ENCODE measurements at places on chromosomes 7 and 10.

GRCh38 chr10:92844746-92845145 lies 3.6 kb upstream of the EXOC6 start:
- no peak for DNase-seq

DNA sequence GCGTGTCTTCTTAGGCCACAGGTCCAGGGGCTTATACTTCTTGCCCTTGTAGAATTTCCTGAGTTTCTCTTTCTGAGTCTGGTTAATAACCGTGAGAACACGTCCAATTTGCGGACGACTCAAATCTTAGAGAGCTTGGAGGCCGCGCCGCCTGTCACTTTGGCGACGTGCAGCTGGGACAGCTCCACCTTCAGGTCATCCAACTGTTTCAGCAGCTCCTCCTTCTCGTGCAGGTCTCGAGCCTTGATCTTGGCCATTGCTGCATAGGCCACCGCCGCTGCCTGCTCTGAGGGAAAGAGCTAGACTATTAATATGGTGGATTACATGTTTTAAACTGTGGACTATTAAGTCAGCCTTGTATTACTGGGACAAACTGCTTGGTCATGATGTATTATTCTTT lies 26.9 kb downstream of the EVX1 start:
- no peak for DNase-seq

DNA sequence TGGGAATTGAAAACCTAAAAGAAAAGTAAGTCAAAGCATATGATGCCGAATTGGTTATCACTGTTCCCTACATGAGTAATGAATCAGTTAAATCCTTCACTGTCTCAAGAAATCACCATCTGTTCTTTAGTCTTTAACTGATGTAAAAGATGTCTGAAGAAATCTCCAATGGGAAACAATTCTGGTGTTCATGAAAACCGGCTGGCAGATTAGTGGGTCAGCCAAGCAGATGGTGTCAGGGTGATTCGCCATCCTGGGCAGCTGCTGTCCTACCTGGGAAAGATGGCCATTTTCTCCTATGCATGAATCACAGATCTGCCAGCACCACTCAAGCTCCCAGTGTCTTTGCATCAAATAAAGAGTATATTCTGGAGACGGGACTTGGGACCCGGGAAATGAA lies 925.2 kb upstream of the GHITM start:
- DNase-seq, result no peak

GRCh38 chr10:8913720-8914119 lies 859.2 kb downstream of the GATA3 start:
- DNase-seq, result no peak

DNA sequence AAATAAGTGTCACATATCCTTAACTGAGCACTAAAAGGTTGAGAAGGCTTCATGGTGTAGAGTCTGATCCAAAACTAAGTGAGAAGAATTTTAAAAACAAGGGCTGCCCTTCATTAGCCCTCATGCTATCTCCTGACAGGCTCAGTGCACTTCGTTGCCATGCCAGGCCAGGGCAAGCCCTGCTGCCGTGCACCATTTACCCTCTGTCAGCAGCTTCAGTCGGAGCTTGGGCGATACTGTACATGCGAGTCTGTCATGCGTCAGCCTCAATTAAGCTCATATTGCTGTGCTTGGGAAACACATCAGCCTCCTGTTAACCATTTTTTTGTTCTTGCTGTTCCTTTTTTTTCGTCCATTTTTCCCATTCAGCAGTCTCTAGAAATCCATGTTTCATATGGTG lies 166.6 kb downstream of the VTI1A start:
- no peak for DNase-seq

- no peak for DNase-seq
These were observed 20.5 kb downstream of the MPP7 start for GRCh38 chr10:28282336-28282735.

- no peak for DNase-seq
These were observed 27.1 kb upstream of the PTPRN2 start for GRCh38 chr7:158614700-158615099.

DNA sequence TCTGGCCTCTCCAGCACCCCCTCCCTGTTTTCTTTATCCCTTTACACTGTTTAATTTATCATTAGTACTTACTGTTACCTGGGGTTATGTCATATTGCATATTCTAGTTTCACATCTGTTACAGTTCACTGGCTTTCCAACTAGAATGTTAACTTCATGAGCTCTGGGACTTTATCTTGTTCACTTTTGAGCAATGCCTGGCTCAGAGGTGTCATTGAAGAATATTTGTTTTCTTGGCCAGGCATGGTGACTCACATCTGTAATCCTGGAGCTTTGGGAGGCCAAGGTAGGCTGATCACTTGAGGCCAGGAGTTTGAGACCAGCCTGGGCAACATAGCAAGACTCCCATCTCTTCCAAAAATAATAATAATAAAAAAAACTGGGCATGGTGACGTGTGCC lies 40.7 kb downstream of the LRGUK start:
- DNase-seq, result no peak

GRCh38 chr7:29865526-29865925 lies 59.2 kb downstream of the WIPF3 start:
- no peak for DNase-seq

GRCh38 chr7:34309116-34309515 lies 348.9 kb upstream of the NPSR1 start:
- DNase-seq, result no peak

DNA sequence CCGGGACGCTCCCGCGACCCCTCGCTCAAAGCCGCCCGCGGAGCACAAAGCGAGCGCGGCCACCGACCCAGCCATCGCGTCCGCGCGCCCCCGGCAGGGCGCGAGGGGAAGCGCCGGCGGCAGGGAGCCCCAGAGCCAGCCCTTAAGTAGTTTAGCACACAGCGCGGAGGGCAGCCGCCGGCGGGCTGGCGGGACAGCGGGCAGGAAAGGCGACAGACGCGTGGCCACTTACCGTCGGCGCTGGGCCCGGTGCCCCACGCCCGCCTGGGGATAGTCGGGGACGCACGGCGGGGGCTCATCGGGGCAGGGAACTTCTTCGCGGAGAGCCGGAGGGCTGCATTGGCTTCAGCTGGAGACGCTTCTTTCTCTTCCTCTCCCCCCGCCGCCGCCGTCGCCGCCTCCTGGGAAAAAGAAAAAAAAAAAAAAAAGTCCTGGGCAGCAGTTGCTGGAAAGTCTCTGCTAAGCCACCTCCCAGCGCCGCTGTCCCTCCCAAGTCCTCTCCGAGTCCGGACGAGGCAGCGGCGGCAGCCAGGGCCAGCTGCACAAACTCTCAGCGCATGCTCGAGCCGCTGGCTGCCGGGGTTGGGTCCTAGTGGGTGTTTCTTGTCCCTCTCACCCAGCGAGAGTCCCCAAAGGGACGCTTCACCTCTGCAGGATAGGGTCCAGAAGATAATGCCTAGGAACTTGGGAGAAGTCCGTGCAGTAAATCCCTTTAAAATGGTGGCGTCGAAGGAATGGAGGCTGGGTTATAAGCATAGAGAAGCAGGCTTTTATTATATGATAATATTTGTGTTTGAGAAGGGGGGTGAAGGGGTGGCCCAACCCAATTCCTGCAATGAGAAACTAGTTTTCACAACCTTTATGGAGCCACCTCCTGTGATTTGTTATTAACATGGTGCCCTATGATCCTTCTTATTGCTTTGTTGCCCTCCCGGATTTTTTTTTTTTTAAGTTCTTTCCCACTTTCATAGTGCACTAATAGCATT lies at the start of gene TSPAN12:
TSS of gene TSPAN12 (minus strand) at position 557 of the 986 bp plus-strand sequence. CDS start 1,381 bp downstream, outside the sequence.
- DNase-seq, result peak; percentile 43

DNA sequence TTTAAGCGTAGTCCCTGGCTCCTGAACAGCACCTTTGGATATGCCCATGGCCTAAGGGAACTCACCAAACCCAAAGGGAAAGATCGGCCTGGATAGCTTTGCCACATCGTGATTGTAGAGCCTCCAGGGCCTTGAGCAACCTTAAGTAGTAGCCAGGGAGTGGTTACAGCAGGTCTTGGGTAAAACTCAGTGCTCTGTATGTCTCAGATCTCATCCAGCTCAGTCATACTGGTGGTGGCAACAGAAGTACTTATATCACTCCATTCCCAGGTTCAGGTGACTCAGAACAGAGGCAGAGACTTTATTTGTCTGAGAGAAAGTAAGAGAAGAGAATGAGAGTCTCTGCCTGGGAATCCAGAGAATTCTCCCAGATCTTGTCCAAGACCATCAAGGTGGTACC lies 39.1 kb upstream of the AASS start:
- no peak for DNase-seq

- DNase-seq, result no peak
These were observed 128.0 kb downstream of the ARL4A start for GRCh38 chr7:12815426-12815825.

- no peak for DNase-seq
These were observed 533.2 kb upstream of the POM121L12 start for GRCh38 chr7:52502281-52502680.

- DNase-seq, result no peak
These were observed 19.0 kb downstream of the ADCYAP1R1 start for GRCh38 chr7:31070991-31071644.

- no peak for DNase-seq
These were observed 2.7 kb downstream of the CALD1 start for GRCh38 chr7:134782121-134782623.

GRCh38 chr7:79317728-79318127 lies 135.7 kb downstream of the MAGI2 start:
- DNase-seq, result no peak

DNA sequence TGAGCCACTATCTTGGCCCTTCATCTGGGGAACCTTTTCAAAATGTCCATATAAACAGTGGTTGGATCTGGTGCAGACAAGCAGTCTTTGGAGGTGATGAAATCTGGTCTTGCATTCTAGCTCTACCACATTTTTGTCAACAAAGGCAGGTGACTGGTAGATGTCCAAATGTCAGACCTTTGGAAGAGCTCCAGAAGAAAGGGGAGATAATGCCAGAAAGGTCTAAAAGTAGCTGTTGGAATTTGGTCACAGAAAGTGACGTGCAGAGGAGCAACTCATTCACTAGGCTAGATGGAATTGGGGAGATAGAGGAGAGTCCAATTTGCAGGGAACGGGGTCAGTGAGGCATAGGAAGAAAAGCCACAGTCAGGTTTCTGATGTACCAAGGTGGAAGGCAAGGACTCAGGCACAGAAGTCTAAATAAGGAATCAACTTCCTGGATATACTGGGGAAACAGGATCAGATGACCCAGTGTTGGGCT lies 36.4 kb upstream of the WAC start:
- no peak for DNase-seq

DNA sequence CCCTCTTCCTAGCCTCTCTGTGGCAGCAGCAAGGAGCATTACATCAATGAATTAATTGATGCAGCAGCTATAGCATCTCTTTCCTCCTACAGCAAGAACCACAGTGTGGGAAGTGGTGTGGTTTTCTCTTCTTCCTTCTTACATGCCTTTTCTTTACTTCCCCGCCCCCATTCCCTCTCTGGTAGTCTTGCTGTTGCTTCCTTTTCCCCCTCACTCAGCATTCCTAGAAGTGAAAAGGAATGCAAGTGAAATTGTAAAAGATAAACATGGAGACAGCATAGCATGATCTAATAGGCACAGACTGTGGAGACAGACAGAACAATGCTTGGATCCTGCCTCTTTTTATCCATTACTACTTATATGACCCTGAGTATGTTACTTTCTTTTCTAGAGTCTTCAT lies 370.5 kb upstream of the BMPER start:
- no peak for DNase-seq

- no peak for DNase-seq
These were observed 489.0 kb upstream of the AUTS2 start for GRCh38 chr7:69109246-69109645.

DNA sequence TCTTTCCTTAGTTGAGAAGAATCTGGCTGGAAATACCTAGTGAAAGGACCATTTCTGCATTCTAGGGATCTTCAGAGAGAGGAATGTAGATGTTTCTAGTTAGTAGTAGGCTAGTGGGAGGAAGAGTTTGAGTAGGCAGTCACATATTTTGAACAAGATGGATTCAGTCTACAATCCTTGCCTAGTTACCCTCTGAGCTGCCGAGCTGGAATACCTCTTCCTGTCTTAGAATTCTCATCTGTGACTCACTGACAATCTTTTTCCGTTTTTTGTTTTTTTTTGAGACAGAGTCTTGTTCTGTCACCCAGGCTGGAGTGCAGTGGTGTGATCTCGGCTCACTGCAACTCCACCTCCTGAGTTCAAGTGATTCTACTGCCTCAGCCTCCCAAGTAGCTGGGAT lies 30.7 kb upstream of the PLPP4 start:
- DNase-seq, result no peak

GRCh38 chr7:25834050-25834449 lies 317.9 kb upstream of the NFE2L3 start:
- DNase-seq, result no peak

DNA sequence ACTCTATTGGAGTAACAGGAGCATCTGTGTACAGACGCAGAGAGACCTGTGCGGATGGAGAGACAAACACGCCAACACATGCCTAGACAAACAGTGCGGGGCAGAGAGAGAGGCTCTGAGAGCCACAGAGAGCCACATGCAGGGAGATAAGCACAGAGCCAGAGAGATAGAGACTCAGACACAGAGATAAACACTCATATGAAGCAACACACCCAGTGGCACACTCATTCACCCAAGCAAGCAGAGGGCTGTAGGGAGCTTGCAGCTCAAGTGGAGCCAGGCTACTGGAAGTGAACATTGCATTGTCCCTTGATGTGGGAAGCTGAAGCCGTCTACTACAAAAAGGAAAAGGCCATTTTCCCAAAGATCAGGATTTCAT lies 46.6 kb upstream of the PODXL start:
- no peak for DNase-seq

- no peak for DNase-seq
These were observed 172.6 kb upstream of the BET1 start for GRCh38 chr7:94176694-94177200.

DNA sequence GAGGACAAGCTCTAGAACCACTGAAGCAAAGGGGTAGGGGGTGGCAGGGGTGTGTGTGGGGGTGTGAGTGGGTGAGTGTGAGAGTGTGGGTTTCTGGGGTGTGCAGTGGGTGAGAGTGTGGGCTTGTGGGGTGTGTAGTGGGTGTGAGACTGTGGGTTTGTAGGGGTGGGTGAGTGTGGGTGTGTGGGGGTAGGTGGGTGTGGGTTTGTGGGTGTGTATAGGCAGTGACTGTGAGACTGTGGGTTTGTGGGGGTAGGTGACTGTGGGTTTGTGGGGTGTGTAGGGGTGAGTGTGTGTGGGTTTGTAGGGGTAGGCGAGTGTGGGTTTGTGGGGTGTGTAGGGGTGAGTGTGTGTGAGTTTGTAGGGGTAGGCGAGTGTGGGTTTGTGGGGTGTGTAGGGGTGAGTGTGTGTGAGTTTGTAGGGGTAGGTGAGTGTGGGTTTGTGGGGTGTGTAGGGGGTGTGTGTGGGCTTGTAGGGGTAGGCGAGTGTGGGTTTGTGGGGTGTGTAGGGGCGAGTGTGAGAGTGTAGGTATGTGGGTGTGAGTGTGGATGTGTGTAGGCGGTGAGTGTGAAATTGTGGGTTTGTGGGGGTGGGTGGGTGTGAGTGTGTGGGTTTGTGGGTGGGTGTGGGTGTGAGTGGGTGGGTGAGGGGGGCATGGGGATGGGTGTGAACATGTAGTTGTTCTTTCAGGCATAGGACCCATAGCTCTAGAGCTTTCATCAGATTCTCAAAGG lies 8.8 kb downstream of the NOS3 start:
- DNase-seq, result no peak

GRCh38 chr7:71618278-71618677 lies 486.3 kb downstream of the GALNT17 start:
- DNase-seq, result no peak

GRCh38 chr7:112462236-112462635 lies 12.0 kb downstream of the IFRD1 start:
- DNase-seq, result no peak
